Erythroblast (primary cell): ENCODE measurements at places on chromosomes 6 and 20.

DNA sequence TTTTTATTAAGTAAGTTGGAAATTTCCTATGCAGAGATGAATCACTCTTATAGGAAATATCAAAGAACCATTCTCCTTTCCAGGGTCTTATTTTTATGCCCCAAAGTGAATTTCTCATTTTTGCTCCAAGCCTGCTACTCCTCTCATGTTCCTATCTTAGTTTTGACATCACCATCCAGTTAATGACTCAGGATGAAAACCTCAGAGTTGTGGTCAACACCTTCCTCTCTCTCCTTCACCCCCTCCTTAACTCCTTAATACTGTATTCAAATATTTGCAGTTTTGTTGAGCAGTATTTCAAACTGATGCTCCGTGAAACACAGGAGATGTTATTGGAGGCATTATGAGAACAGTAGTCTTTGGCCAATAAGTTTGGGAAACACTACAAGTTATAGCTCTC, 64.1 kb downstream of the NRN1 start:
- DNase-seq = no peak

- no peak for DNase-seq
These were observed 248.1 kb upstream of the OPRM1 start for GRCh38 chr6:153790876-153791473.

- DNase-seq = no peak
These were observed 189.0 kb downstream of the NFATC2 start for GRCh38 chr20:51353491-51353890.

DNA sequence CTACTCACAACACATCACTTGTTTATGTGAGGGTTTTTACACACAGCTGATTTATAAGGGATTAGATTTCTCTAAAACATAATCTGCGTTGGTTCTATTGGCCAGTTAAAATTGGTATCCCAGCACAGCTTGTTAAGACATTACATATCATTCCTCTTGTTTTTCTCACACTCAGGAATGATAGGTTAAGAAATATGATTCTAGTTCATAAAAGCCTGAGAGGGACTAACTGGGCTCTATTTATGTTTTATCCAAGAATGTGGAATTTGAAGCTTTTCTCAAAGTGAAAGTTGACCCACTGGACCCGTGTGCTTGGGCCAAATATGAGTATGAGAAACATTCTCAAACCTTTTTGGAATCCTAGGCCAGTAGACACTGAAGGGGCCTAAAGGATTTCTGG, 117.3 kb downstream of the TMEM170B start:
- no peak for DNase-seq

DNA sequence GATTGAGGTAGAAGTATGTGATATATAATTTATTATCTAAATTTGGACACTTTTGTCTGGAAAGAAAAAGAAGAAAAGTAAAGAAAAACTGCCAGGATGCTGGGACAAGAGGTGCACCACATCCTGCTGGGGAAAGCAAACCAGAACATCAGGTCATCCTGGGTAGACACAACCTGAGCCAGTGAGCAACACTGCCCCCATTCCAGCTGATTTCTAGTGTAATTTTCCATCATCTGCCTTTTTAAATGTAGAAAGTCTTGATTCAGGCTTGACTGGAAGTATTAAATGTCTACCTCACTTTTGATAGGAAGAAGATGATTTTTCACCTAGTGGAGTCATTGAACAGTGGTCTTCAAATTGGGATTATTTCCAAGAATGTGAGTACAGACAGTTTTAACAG, 1164.5 kb upstream of the CITED2 start:
- DNase-seq = no peak

- DNase-seq = no peak
These were observed 36.6 kb downstream of the BCL2L1 start for GRCh38 chr20:31685853-31686643.

DNA sequence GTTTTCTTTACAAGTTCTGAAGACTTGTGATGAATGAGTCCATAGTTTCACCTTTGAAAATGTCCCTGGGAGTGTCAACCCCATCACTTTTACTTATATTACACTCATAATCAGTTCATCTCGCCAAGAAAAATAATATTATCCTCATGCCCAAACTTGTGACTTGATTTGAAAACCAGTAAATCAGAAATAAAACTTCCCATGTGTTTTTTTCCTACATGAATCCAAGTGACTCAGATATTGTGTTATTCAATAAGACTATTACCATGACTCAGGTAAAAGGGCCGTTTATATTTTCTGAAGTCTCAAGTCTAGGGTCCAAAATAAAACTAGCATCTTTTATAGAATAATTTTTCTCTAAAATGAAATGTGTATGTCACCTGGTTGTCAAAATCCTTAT, 15.8 kb upstream of the CYP24A1 start:
- DNase-seq = no peak
